ENCODE measurements at places on chromosomes 12 and 14.

GRCh38 chr14:106530423-106531107, 1004.2 kb downstream of the TMEM121 start:
- no peak for DNase-seq

- DNase-seq, result no peak
Observed at GRCh38 chr14:100297320-100298300, 8.6 kb downstream of the SLC25A29 start.

- no peak for DNase-seq
Observed at GRCh38 chr12:85329913-85330312, 49.9 kb downstream of the ALX1 start.

DNA sequence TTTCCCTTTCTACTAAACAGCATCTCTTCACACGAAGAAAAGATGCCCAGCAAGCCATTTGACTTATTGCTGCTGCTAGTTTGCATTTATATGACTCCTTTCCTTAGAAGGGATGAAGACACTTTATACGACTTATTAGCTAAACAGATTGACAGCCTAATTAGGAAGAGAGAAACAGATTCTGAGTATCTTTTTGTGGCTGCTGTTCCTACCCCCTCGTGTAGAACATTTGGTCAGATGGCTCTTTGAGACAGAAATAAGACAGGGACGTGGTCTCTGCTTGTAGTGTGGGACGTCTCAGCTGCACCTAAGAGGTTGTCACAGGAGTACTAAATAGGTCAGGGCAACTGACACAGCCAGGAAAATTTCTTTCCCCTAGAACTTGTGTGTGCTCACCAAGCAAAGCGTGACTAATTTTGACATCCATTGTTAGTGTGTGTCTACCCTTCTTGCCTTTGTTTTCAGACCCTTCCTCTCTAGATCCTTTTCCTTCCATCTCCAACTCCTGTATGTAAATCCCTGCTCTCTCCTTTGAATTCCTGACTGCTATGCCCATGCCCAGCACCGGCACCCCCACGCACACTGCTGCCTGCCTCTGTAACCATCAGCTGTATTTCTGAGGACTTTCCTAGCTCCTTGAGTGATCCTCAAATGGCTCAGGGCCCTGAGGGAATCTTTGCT, 83.2 kb downstream of the DAD1 start:
- DNase-seq, result no peak

- no peak for DNase-seq
Observed at GRCh38 chr12:110763583-110763982, 20.9 kb upstream of the PPP1CC start.

- no peak for DNase-seq
Observed at GRCh38 chr12:12254553-12254952, 12.3 kb downstream of the LRP6 start.

DNA sequence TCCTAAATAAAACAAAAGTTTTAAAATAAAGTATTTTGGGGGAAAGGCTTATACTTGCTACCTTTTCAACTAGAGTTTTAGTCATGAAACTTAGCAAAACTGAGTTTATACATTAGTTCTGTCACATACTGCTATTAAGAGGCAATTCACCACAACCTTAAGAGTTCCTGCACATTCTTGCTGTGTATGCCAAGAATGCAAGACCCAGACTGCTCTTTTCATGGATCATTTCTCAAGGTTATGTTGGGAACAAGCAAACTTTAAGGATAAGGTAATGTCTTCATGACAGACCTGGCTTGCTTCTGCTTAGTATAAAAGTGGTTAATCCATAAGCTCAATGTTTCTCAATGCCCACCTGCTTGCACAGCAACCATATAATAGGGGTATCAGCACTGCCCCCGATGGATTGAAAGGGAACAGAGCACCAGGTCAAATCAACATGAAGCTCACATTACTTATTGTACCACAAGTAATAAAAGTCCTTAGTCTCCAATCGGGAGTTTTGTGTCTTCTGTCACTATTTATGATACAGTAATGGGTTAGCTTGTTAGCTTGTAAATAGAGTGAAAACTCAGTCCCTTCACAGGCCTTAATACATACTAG, 67.6 kb downstream of the KIF21A start:
- DNase-seq, result no peak

- no peak for DNase-seq
Observed at GRCh38 chr14:87767567-87767901, 225.4 kb downstream of the GALC start.

GRCh38 chr12:117599849-117600248, 238.4 kb upstream of the NOS1 start:
- no peak for DNase-seq

- DNase-seq, result no peak
Observed at GRCh38 chr12:4141348-4142270, 132.0 kb upstream of the CCND2 start.

- no peak for DNase-seq
Observed at GRCh38 chr12:76176940-76177339, 92.5 kb upstream of the NAP1L1 start.

DNA sequence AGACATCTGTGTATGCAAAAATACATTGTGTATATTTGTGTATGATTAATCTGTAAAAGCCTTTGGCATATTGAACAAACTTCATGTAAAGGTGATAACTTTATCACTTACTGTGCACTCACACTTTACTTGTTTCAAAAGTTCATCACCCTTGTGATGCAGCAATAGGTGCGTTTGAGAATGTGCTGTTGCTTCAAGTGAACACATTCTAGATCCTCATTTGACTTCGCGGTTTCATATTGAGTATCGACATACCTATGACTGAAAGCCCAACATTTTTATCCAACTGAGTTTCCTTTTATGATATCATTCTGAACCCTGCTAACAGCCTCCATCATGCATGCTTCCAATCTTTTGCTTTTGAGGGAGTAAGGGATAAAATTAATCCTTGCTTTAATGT, 1086.9 kb downstream of the TMEM121 start:
- DNase-seq, result no peak

DNA sequence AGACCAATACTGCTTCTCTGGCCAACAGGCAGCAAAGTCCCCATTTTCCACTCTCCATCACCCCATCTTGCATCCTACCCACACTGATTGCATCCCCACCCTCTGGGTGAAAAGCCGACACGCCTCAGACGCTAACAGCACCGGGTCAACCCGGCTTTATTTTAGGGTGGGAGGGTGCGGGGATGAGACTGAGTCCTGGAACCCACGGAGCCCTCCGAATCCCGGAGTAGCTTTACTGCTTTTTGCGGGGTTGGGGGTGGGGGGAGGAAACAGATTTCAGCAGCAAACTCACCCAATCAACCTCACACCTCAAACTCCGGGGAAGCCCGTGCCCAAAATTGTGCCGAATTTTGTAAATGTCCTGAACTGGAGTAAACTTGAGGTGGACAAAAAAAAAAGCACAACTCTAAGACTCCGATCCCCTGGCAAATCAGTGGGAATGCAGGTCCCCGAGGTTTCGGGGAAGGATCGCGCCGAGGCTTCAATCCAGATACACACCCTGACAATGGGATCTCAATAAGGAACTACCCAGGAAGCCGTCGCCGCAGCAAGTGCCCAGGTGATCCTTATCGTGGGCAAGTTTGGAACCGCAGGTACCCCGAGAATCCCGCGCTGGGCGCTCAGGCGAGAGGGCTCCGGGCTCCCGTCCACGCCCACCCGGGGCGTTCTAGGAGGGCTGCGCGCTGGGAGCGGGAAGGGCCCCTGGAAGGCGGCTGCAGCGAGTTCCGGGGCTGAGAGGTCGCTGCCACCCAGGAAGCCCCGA, 1.1 kb downstream of the GCH1 start:
- no peak for DNase-seq

- no peak for DNase-seq
Observed at GRCh38 chr12:122048151-122048550, 26.5 kb downstream of the BCL7A start.

DNA sequence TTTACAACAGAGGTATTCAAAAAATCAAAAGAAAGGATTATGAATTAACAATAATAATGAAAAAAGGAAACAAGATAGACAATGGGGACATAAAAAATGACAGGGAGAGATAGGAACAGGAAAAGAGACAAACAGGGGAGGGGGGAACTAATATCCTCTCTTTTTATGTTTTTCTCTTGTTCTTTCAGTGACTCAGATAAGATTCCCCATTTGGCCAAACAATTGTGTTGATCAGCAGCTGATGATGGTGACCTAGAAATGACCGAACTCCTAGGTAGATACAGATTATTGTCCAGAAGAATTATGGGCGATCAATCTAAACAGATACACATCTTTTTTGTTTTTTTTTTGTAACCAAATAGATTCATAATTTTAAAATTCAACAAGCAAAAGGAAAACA, 1277.2 kb upstream of the FLRT2 start:
- no peak for DNase-seq

GRCh38 chr14:70514168-70515069, 20.4 kb downstream of the ADAM20 start:
- no peak for DNase-seq

DNA sequence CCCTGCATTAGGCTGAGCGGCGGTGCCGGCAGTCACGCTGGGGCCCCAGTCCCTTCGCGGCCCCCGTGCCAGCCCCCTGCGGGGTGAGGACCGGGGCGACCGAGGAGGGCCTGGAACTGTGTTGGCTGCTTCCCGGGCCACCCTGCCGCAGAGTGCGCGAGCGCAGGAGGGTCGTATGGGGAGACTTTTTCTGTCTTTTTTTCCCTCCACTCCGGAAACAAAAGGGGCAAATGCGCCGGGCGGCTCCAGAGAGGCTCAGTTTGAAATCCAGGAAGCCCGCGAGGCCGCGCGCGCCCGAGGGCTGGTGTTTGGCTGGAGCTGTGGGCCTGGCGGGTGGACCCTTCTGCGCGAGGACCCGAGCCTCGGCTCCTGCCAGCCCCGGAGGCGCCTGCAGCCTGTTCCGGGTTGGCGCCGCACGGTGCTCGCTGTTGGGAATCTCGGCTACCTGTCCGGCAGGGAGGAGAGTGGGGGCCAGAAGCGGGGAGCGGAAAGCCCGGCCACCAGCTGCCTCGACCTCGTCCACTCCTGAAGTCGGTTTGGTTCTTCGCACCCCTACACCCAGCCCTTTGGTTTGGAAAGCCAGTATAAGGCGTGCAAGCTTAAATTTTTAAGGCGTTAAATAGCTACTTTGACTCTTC, 638 bp downstream of the PLEKHG3 start:
- no peak for DNase-seq

- no peak for DNase-seq
Observed at GRCh38 chr12:50059440-50060119, 2.2 kb downstream of the ASIC1 start.

GRCh38 chr12:23949348-23950209, at the start of gene SOX5:
SOX5 (minus strand) TSS chr12:23949670; CDS start chr12:23949601, 69 bp downstream.
- no peak for DNase-seq

DNA sequence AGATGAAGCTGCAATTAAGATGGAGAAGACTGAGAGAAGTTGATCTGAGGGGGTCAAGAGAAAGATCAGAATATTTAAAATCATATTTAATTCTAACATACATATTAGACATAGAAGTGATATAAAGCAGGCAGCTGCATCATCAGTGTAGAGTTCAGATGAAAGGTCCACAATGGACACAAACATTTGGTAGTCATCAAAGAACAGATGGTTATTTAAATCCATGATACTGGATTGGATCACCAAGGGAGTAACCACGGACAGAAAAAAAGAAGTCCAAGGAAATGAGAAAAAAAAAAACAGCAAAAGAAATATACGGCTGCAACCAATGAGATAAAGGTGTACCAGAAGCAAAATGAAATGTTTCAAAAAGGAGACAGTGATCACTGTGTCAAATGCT, 20.1 kb downstream of the NOVA1 start:
- no peak for DNase-seq

DNA sequence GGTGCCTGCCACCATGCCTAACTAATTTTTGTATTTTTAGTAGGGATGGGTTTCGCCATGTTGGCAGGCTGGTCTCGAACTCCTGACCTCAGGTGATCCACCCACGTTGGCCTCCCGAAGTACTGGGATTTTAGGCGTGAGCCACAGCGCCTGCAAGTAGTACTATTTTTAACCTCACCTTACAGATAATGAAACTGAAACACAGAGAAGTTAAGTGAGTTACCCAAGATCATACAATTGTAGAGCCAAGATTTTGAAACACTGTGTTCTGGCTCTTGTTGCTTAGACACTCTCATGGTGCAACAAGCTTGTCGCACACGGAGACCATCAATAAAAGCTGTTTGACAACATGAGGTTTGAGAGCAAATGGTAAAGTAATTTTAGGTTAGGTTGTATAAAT, 159.1 kb upstream of the LMNTD1 start:
- no peak for DNase-seq

DNA sequence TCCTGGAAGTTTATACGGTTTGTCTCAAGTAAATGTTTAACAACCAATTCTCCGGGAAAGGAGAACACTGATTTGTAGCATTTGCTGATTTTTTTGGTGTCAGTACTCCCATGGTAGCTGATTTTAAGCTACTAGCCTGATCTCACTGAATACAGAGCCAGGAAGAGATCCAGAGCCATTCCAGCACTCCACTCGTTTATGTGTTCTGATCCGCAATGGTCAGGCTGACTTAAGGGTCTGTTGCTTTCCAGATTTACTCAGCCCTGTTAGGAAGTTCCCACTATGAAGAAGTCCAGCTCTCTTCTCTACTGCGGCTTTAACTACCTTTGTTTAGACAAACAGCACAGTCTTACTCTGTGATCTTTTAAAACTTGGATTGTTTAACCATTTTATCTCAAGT, 38.0 kb upstream of the NID2 start:
- DNase-seq, result no peak

GRCh38 chr14:96576359-96576758, 74.2 kb downstream of the PAPOLA start:
- no peak for DNase-seq

DNA sequence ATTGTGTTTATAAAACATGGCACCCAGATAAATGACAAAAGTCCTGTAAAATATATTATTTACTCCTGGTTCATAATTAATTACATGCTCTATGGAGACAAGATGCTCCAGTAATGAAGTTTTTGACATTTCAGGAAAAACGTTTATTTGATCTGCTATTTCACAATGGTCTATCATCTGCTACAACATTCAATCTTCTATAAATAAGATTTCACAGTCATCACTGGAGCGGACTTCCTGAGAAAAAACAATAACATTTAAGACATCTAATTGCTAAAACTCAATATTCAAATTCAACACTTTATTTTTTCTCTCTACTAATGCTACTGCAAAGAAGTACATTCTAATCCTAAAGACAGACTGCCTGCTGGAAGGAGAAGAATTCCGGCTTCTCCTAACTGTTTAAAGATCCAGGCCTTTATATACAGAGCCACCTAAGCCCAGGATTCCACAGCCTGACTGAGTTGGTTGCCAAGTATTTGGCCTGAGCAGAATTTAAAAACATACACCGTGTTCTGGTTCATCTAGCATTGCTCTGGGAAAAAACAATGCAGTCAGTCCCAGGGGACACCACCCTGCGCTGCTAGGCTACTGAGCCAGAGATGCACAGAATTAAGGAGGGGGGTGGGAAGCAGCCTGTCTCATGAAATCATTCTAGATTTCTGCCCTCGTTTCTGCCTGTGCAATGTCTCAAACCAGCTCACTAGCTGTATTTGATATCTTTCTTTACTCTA, 58.0 kb downstream of the TMTC1 start:
- DNase-seq, result no peak

Data from stimulated activated CD4-positive, alpha-beta T cell treated with anti-CD3 and anti-CD28 coated beads, Interleukin-1b, Interleukin-23, amount 100 ng/mL, for 1 hour (primary cell).